ENCODE measurements at places on chromosomes 16 and 17.

- no peak for DNase-seq
Observed at GRCh38 chr17:50721194-50722010, 2.0 kb downstream of the LUC7L3 start.

DNA sequence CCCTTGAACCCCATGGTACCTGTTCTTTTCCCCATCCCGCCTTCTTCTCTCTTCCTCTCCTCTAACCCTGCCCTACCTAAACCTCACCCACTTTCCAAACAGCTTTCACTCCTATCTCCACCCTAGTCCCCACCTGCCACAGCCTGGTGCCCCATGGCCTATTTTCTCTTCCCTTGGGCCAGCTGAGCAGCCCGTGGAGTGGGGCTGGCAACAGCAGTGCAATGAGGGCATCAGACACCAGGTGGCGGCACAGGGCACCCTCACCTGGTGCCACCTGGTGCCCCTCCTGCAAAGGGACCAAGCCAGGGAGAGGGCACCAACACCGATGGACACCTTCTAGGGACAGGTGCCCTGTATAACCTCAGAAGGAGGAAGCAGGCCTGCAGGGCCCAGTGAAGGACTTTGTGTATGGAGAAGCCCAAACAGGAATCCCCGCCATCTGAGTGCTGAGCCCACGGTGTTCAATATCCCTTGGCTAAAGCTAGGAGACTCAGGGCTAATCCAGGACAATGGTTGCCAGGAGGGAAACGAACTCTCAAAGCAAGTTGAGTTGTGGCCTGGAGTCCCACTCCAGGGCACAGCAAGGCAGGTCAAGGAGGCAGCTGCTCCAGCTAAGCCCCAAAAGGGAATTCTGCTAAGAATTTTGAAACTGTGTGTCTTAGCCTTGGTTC lies 4.0 kb upstream of the ABCC3 start:
- DNase-seq, result peak; percentile 83

DNA sequence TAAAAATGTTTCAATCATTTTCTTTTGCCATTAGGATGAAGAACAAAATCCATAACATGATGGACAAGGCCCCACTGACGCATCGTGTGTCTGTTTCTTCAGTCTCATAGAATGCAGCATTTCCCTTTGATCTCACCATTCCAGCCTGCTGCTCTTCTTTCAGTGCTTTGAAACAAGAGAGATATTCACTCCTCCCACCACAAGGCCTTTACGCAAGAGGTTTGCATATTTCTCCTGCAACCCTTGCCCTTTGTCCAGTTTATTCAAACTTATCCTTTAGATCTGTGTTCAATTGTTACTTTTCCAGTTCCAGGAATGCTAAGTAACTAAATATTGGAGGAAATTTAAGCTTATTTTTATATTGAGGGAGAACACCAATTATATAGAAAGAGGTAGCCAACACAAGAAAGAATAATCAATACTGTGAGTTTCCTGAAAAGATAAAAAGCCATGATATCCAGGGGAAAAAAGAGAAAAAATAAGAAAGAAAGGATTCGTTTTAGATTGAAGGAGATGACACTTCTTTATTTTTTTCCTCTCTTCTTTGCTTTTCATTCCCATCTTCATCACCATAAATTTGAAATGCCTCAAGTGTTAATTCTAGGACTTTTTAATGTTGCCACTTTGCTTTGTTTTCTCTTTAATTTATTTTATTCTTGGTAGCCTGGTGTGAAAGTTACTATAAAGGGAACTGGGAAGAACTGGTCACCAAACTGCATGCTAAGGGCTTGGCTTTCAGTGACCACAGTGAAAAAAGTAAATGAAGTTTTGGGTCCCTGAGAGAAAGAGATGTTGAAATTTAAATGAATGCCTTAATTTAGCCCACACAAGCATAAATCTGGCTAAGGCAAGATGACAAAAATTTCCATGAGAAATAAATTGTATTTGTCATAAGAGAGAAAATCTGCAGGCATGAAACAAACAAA lies 102.1 kb downstream of the KIF2B start:
- peak; percentile 2 for DNase-seq

GRCh38 chr16:13471036-13471435 lies 448.9 kb upstream of the ERCC4 start:
- DNase-seq, result no peak

GRCh38 chr17:5763595-5764306 lies 179.4 kb upstream of the NLRP1 start:
- no peak for DNase-seq

- no peak for DNase-seq
Observed at GRCh38 chr17:17084317-17084835, 42.1 kb downstream of the MPRIP start.

GRCh38 chr17:41520821-41521521 lies 2.3 kb upstream of the KRT15 start:
- no peak for DNase-seq

GRCh38 chr16:85473323-85473722 lies 139.8 kb upstream of the GSE1 start:
- no peak for DNase-seq

- no peak for DNase-seq
Observed at GRCh38 chr17:33447090-33447489, 154.0 kb upstream of the ASIC2 start.

GRCh38 chr17:45719335-45720071 lies 64.6 kb upstream of the CRHR1 start:
- DNase-seq, result no peak

GRCh38 chr17:55510986-55511721 lies at the start of gene SMIM36:
SMIM36 (minus strand) TSS chr17:55511452.
- DNase-seq, result no peak

DNA sequence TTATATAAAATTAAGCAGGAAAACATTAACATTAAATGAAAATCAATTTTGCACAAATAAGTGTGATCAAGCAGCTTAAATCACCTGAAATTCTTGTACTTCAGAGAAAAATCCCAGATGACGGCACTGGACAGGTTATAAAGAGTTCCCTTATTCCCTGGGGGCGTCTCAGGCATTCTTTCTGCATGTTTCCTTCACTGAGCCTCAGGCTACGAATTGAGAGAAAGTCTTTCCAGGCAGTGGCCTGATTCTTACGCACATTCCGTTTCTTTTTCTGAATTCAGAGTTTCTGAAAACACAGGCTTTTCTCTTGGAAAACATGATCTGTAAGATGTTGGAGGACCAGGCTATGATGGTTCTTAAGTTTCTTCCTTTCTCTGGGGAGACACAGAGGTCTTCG lies 22.1 kb upstream of the PITPNM3 start:
- DNase-seq, result no peak

- no peak for DNase-seq
Observed at GRCh38 chr17:27610304-27610677, 20.7 kb upstream of the LGALS9 start.

DNA sequence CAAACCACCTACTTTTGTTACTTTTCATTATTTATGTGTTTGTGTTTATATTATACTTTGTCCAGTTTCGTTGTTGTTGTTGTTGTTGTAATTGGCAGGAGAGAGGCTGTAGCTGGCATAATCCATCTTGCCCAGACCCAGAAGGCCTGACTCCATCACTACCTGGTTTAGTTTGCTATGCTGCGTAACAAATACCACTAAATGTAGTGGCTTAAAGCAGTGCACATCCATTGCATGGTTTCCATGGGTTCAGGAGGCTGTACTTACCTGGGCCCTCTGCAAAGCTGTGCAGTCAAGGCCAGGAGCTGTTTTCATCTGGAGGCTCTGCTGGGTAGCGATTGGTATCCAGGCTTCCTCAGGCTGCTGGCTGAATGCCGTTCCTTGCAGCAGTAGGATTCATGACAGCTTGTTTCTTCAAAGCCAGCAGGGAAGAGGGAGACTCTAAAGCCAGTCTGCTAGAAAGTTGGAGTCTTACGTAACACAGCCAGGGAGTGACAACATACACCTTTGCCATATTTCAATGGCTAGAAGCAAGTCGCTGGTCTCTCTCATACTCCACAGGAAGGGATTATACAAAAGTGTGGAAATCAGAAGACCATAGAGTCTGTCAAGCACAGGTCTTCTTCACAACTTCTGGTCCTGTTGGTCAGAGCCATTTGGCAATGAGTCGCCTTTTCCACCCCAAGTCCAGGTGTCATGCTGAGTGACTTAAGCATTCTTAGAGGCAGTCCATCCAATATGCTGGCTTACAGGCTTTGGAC lies 41.1 kb downstream of the TNRC6C start:
- no peak for DNase-seq

GRCh38 chr16:14486520-14487303 lies 143.3 kb downstream of the PARN start:
- DNase-seq, result peak; percentile 93

GRCh38 chr17:71530248-71530647 lies 590.6 kb upstream of the SOX9 start:
- no peak for DNase-seq

- no peak for DNase-seq
Observed at GRCh38 chr17:73644145-73645049, at the start of gene SDK2. SDK2 (minus strand) TSS chr17:73644445; CDS start chr17:73644088, 357 bp downstream.

DNA sequence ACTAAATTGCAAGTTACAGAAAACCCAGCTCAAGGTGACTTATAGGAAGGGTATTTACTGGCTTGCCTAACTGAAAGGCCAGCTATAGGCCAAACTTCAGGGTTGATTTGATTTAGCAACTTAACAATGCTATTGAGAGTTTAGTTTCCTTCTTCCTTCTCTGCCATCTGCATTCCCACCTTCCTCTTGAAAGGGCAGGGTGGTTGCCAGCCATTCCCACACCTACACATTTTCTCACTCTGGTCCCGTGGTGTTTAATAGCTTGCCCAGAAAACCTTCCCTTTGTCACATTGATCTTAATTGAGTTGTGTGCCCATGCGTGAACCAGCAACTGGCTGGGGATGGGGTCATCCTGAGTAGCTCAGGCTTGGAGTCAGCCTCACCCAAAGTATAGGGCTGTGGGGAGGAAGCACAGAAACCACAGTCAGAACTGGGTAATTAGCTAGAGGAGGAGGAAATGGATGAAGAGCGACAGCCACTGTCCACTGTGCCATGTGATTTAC lies 194.7 kb downstream of the SPECC1 start:
- no peak for DNase-seq

DNA sequence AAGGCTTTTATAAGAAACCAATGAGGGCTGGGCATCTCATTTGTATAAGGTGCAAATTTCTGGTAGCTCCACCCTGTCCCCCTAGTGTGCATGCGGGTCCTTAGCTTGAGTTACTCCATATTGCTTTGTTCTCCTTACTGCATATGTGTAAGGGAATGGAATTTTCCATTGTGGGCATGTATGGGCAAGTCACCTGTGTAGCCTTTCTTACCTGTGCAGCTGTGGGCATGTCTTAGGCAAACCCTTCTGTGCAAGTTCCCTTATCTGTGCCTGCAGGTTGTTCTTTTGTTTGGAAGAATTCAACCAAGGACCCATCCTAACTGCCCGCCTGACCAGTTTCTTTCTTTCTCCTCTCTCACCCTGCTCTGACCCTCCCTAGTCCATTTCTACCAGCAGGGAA lies 122.8 kb upstream of the HS3ST4 start:
- DNase-seq, result no peak

DNA sequence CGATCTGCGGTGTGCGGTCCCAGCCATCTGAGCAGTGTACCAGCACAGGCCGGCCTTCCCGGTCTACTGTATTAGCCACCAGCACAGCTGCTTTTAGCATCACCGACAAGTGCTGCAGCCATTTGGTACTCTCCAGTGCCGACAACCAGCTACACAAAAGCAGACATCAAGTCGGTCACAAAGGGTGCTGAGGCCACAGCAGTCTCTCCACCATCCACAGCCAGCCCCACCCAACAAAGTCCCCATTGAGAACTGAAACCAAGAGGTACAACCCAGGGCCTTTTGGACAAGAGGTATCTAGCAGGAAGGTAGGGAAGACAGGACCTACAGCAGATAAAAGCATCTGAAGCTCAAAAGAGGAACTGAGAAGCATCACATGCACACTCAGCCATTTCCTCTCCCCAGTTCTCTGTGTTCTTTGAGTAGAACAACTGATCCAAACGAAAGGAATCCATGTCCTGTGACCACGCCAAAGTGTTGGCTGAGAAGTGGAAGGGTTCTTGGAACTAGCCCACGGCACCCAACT lies 9.5 kb downstream of the MTMR4 start:
- no peak for DNase-seq

DNA sequence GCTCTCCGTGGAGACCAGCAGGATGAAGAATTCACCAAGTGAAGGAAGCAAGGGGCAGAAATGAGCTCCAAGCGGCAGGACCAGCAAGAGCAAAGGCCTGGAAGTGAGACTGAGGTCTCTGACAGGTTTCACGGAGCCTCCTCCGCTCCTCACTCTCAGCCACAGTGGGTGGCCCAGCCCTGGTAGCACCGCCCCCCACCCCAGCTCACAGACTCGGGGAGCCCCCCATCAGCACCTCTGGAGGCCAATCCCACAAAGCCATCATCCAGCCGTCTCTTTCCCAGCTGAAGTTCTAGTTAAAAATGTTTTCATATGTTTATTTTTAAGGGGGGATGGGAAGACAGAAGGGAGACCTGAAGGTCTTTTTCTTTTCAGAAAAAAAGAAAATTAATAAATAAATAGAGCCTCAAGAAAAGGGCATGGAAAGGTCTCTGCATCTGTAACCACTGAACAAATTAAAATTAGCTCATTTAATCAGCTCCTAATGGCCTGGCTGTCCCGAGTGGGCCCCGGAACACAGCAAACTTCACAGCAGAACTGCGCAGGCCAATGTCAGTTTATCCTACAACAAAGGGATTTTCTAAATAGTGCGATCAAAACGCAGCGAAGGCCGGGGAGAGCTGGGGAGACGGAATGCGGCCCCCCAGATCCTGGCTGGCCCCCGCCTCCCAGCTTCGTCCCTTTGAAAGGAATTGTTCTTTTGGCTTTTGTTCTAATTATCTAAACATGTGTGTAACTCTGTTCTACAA lies 190.3 kb downstream of the ZNF423 start:
- no peak for DNase-seq

Measured in body of pancreas (tissue), 4 donors.